ENCODE measurements at places on chromosomes 5 and 9. TPM values are rescaled to one million over a fixed set of nuclear protein-coding genes. Genes with fewer than 3 reads are reported as not detected.

IFNA2 gene
- not detected for total RNA-seq

DNA sequence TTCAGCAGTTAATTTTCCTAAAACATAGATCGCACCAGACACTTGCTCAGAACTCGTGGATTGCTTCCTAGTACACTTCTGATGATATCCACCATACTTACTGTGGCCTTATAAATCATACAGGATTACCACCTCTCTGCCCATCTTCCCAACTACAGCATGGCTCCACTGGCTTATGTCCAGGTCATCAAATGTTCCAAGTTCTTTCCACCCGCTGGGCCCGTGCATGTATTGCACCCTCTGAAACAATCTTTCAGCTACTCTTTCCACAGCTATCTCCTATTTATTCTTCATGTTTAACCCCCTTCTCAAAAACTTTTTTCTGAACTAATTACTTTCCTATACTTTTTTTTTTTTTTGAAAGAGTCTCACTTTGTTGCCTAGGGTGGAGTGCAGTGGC lies 18.5 kb downstream of the FBXW2 start:
- H3K36me3 ChIP-seq, result peaks cover 19% of the 10 kb centered on the region
- no peaks in the 10 kb centered on the region for H3K27me3 ChIP-seq
- no peak overlapping the region for H3K27ac ChIP-seq
- no peak for DNase-seq
- peaks cover 7% of the 10 kb centered on the region for H3K4me1 ChIP-seq

DNA sequence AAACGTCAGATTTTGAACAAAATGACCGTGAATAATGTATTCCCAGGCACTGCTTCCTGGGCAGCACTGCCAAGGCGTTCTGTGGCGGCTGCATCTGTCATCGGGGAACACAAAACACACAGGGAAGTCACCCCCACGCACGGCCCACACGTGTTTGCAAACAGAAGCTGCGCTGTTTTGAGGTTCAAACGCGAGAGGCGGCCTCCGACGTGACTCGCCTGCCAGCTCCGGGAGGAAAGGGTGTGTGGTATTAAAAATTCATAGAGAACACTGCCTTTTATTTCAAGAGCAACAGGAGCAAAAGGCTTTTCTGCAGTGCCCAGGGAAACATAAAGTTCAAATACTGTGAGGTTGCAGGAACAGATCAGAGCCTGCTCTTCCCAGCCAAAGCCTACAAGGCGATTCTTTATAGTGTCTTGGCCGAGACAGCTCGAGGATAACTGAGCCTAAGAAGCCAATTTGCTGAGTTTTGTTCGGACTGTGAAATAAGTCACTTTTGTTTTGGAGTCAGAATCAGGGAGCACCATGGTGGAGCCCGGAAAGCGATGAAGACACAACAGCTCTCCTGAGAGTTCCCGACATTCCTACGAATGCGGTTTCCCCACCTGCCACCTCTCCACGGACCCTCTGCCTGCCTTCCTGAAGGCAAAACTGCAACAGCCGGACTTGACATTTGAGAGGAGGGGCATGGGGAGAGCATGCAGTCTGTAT lies 115.3 kb upstream of the IRX2 start:
- no peak overlapping the region for H3K27ac ChIP-seq
- DNase-seq, result no peak
- H3K27me3 ChIP-seq, result peaks cover 52% of the 10 kb centered on the region
- H3K4me1 ChIP-seq, result no peaks in the 10 kb centered on the region
- H3K36me3 ChIP-seq, result no peaks in the 10 kb centered on the region
- no peak overlapping the region for H3K4me3 ChIP-seq

DNA sequence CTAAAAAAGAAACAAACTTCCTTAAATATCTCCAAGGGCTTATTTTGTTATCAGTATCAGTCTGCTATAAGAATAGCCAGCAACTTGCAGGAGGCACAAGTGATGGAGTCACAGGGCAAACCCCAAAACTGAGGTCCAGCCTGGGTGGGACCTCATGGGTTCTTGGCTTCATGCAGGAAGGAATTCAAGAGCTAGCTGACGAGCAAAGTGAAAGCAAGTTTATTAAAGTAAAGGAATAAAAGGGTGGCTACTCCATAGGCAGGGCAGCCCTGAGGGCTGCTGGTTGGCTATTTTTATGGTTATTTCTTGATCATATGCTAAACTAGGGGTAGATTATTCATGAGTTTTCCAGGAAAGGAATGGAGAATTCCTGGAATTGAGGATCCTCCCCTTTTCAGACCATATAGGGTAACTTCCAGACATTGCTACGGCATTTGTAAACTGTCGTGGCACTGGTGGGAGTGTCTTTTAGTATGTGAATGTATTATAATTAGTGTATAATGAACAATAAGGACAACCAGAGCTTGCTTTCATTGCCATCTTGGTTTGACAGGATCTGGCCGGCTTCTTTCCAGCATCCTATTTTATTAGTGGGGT lies 231.9 kb downstream of the ADAMTSL1 start:
- H3K27ac ChIP-seq, result peak overlapping the region; percentile 67
- H3K4me3 ChIP-seq, result no peak overlapping the region
- peaks cover 16% of the 10 kb centered on the region for H3K4me1 ChIP-seq
- no peak for DNase-seq

SLC6A7 gene
- total RNA-seq, result not detected

DNA sequence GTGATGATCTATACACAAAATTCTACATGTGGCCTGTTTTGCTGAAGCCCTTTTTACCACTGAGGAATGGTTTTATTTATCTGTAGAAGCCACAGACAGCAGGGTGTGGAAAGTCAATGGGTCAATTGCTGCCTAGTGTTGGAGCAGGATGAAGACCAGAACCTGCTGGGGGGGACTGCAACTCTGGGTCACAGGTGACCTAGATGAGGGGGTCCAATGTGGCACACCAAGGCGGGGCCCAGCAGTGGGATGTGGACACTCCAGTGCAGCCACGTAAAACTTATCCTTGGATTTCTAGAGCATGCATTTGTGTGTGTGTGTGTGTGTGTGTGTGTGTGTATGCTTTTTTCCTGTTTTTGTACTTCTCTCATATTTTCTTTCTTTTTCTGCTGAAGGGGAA lies 147.5 kb upstream of the PHYKPL start:
- no peaks in the 10 kb centered on the region for H3K4me1 ChIP-seq
- no peak overlapping the region for H3K4me3 ChIP-seq
- H3K27ac ChIP-seq, result no peak overlapping the region

DNA sequence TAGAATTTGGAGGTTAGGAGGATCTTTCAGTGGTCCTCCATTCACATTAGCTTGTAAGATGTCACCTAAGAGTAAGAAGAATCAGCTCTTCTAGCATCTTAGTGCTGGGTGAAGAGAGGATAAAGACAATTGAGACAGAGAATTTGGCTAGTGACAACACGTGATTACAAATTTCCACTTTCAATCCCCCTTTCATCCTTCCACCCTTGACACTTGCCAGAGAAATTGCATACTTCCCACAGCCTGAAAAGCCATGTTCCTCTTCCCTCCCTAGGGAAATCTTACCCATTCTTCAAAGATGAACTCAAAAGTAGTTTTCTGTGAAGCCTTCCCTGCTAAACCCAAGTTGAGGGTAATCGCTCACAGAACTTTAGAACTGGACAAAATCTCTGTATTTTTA lies 282.6 kb upstream of the PTGER4 start:
- H3K4me1 ChIP-seq, result no peaks in the 10 kb centered on the region
- no peaks in the 10 kb centered on the region for H3K36me3 ChIP-seq
- H3K27me3 ChIP-seq, result no peaks in the 10 kb centered on the region
- no peak for DNase-seq
- no peak overlapping the region for H3K4me3 ChIP-seq
- no peak overlapping the region for H3K27ac ChIP-seq

IPPK gene
- total RNA-seq, result 10.8 TPM

GRCh38 chr5:78638423-78638822 lies 10.1 kb downstream of the LHFPL2 start:
- no peaks in the 10 kb centered on the region for H3K27me3 ChIP-seq
- H3K4me3 ChIP-seq, result peak overlapping the region; percentile 37

NKD2 gene
- 23.9 TPM for total RNA-seq

DNA sequence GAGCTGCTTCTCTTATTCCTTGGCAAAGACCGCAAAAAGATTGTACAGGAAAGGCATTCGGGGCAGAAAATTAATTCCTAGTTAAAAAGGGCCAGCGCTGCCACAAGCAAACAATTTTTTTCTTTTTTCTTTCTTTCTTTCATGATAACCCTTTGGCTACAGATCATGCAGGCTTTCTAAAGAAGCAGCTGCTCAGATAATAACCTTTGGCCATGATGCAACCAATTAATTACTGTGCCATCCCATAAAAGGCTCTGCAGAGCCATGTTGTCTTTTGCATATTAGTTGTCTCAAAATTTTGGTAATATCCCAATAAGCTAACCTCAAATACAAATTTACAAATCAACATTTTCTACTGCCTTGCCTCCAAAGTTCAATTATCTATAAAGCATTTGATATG lies 758.4 kb upstream of the SEMA6A start:
- no peaks in the 10 kb centered on the region for H3K27me3 ChIP-seq
- no peaks in the 10 kb centered on the region for H3K4me1 ChIP-seq
- no peak for DNase-seq
- H3K4me3 ChIP-seq, result no peak overlapping the region

GRCh38 chr9:36396985-36397384 lies 3.1 kb downstream of the RNF38 start:
- H3K36me3 ChIP-seq, result peaks cover 6% of the 10 kb centered on the region
- H3K4me3 ChIP-seq, result no peak overlapping the region
- no peaks in the 10 kb centered on the region for H3K27me3 ChIP-seq
- H3K4me1 ChIP-seq, result peaks cover 23% of the 10 kb centered on the region

OTP gene
- not detected for total RNA-seq

PCDHAC2 gene
- 1.9 TPM for total RNA-seq

DNA sequence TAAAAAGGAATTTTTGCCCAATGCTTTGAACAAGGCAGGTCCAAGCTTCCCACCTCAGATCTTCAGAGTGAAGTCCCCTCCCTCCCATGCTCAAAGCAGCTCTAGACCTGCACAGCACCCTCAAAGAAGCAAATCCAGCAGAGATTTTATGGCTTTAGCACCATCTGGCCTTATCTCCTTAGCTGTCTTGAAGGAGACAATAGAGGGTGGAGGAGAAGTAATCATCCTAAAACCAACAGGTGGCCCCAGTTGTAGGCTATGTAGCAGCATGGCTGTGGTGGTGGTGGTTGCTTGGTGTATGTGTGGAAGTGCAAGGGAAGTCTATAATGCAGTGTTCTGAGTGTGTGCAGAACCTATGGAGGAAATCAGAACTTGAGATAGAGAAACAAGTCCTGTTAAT lies 140.1 kb downstream of the GRIA1 start:
- no peak overlapping the region for H3K4me3 ChIP-seq
- H3K27ac ChIP-seq, result no peak overlapping the region
- H3K4me1 ChIP-seq, result no peaks in the 10 kb centered on the region
- no peaks in the 10 kb centered on the region for H3K36me3 ChIP-seq
- peaks cover 2% of the 10 kb centered on the region for H3K27me3 ChIP-seq

All from progenitor cell of endocrine pancreas (in vitro differentiated cells).